Epithelial cell of proximal tubule (primary cell): ENCODE measurements at places on chromosomes 13 and 19.
A peak's percentile ranks its signal among the peaks of the same experiment; 100 is the strongest.

DNA sequence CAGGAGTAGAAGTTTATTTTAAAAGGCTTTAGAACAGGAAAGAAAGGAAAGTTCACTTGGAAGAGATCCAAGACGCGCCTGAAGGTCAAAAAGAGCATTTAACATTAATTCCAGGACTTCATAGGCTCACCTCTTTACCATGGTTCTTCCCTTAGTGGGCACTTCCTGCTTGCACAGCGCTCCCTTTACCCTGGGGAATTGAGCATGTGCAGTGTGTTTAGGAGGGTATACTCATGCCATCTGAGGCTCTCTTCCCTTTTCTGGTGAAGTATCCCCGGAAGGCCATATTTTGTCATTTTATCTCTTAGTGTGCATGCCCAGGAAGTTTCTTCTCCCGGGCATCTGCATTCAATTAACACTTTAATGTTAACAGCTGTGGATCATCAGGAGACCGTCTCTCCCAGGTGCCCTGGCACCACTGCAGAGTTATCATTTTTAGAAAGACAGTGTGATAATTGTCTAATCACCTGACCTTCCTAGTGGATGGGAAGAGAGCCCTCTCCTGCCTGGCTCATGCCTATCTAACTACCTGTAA, 66.1 kb upstream of the ABCC4 start:
- DNase-seq = no peak

DNA sequence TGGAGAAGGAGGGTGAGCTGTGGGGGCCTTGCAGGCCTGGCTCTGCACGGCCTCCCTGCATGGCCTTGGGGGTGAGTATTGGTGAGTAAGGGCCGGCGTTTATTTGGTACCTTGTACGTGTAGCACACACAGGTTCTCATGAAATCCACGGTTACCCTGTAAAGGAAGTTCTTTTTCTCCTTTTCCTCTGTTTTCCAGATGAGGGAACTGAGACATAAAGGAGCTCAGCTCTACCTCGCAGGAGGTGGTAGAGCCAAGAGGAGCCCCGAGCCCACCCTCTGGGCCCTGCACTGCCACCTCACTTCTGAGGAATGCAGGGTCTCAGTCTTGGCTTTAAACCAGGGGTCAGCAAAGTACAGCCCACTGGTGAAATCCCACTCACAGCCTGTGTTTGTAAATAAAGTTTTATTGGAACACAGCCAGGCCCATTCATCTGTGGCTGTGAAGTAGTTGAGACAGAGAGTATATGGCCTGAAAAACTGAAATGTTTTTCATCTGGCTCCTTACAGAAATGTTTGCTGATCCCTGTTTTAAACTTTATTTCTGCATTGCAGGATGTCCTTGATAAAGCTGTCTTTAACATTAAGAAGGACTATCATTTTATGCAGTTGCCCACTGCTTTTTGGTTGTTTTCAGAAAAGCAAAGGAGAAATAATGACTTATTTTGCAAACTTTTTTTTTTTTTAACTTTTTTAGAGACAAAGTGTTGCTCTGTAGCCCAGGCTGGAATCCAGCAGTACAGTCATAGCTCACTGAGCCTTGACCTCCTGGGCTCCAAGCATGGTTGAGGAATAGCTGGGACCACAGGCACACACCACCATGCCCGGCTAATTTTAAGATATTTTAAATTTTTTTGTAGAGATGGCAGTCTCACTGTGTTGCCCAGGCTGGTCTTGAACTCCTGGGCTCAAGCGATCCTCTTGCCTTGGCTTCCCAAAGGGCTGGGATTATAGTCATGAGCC, 6.4 kb downstream of the EPN1 start:
- peak; percentile 32 for DNase-seq

DNA sequence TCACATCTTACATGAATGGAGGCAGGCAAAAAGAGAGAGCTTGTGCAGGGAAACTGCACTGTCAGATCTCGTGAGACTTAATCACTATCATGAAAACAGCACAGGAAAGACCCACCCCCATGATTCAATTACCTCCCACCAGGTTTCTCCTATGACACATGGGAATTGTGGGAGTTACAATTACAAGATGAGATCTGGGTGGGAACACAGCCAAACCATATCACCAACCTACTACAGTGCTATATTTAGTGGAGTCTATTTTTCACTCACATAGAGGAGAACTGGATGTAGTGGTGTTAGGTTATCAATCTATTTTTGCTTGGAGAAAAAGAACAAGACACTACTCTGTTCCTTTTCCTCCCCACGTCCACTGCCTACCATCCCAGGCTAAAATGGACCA, 276.6 kb downstream of the KCTD12 start:
- DNase-seq = no peak

DNA sequence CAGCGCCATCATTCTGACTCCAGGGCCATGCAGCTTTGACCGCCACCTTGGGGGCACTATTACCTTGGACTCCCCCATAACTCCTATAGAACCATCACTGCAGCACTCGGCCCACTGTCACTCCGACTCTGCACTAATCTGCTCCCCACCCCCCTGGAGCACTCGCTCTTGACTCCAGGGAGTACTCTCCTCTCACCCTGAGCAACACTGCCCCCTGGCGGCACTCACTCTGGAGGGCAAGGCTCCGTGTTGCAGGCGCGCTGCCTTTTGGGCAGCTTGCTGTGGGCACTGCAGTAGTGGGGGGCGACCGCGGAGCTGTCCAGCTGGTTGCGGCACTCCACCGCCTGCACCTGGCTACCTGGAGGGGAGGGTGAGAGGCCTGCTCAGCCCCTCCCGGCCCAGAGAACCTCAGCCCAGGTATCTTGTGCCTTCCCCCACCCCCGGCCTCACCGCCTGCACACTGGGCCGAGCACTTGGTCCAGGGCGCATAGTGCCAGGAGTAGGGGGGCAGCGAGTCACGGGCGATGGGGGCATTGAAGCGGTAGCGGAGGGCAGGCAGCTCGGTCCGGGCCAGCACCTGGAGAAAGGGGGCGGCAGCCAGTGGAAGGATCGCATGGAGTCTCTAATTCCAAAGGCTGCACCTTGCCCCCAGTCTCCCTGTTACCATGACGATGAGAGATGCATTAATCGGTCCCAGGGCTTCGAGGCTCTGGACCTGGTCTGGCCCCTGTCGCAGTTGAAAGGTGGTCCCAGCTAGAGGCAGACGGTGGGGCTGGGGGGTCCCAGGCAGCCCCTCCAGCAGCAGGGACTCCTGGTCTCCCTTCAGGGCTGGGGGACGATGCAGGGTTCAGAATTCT, 8.9 kb upstream of the MYO1F start:
- DNase-seq = no peak

GRCh38 chr13:20227288-20227687, 4.8 kb downstream of the GJB6 start:
- DNase-seq = no peak

DNA sequence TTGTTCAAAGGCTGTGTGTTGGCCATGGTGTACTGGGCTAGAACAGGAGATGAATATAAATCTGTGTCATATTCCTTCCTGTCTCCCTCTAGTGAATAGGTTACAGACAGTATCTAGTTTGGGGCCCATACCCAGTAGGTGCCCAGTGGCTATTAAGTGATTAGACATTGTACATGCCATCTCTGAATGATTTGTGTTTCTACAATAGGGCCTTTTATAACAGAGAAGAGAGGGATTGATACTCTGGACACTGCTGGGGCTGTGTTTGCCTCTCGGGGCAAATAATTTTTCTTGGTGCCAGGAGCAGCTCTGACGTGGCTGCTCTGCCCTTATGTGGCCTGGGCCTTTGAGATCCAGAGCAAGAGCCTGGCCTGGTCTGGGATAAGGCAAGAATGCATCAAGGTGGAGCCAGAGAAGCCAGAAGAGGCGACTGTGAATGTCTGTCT, 403.1 kb downstream of the SPRY2 start:
- DNase-seq = peak; percentile 12

- DNase-seq = no peak
These were observed 9.6 kb upstream of the TPM4 start for GRCh38 chr19:16066611-16067104.

DNA sequence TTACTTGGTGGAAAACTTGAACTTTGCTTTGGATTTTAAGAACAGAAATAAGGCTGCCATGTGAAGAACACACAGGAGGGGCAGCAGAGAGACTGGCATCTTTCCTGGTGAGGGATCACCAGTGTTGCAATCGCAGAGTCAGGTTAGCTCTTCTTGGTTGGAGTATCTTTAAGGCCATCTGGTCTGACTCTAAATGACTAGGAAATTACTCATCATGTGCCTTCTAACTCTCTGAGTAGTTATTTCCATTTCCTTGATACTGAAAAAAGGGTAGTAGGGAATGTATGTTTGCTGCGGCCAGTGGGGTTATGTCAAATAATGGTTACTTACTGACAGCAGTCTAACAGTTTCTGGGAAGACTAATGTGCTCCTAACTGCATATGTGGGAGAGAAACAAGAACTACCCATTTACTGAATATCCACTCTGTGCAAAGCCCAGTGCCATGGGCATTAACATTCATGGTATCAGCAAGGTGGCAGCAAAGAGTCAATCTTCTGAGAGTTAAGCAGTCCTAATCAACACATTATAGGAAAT, 122.1 kb downstream of the COG6 start:
- DNase-seq = peak; percentile 66

DNA sequence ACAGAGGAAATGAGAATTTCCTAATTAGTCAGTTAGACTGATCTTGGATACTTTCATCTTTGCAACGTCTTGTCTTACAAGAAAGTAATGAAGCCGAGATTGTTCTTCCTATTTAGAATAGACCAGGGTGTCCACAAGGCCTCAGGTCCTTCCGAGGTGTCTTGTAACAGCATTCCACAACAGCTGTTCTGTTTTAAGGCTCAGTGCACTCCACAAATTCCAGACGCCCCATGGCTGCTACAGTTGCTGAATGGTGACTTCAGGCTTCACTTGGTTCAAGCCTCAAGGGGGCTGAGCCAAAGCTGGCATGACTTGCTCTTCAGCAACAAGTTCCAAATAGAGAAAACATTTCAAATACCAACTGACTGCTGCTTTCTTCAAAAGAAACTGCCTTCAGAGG, 143.4 kb downstream of the SHISA2 start:
- peak; percentile 61 for DNase-seq

GRCh38 chr19:45321848-45322247, 827 bp downstream of the CKM start:
- DNase-seq = no peak

- DNase-seq = no peak
These were observed 197.8 kb downstream of the TEX29 start for GRCh38 chr13:111518161-111518792.

DNA sequence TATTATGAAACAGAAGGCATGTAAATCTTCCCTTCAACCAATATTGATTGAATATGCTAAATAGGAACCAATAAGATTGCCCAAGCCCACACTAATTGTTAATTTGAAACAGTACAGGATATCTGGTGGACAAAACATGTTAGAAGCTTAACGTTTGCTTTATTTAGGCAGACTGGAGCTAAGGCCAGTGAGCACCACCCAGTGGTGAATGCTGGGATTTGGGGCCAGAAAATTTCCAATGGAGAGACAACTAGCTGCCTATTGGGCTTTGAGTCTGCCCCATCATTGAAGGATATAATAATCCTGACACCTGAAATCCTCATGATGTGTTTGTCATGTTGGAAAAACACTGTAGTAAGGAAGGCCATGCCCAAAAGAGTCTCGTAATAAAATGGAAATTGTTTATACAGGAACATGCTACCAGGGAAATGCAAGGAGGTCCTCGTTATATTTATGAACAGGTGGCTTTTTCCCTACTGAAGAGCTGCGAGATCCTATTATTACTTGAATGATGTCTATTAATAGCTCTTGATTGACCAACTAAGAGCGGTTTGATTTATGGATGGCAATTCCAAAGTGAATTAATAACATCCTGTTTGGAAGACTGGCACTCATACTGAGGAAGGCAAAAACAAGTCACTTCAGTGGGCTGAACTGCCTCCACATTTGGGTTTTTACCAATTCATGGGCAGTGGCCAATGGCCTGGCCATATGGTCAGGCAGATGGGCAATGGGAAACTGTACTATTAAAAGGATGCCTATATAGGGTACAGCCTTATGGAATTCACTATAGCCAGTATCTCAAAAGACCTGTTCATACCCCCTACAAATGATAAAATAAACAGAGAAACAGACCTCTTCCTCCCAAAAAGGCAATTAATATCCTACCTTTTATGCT, 8.7 kb downstream of the SIGLECL1 start:
- no peak for DNase-seq

DNA sequence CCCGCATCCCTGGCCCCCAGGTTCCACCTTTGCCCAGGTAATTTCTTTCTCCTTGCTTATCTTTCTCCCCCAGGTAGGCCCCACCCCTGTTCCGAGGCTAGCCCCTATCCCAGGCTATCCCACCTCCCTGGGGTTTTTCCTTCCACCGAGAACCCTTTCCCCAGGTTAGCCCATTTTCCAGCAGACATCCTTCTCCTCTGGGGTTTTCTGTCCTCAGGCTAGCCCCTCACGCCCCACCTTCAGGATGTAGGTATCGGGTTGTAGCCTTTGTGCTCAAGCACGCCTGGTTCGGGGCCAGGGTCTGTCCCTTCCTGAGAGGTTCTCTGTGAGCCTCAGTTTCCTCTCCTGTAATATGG, 837 bp downstream of the FSD1 start:
- DNase-seq = no peak

GRCh38 chr13:50359041-50359367, 343.8 kb downstream of the KCNRG start:
- DNase-seq = no peak

DNA sequence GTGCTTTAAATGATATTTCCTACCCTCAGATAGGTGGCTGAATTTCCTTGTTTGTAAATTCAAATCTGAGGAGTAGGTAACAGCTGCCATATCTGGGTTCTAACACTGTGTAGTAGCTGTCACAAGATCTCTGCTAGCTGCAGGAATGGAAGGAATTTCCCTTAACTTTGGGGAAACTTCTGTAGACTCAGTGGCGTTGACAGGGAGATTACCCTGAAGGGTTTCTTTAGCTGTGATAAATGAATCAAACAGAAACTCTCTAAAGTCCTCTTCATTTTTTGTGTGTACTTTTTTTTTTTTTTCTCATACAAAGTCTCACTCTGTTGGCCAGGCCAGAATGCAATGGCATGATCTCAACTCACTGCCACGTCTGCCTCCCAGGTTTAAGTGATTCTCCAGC, 5.3 kb upstream of the EPSTI1 start:
- no peak for DNase-seq

DNA sequence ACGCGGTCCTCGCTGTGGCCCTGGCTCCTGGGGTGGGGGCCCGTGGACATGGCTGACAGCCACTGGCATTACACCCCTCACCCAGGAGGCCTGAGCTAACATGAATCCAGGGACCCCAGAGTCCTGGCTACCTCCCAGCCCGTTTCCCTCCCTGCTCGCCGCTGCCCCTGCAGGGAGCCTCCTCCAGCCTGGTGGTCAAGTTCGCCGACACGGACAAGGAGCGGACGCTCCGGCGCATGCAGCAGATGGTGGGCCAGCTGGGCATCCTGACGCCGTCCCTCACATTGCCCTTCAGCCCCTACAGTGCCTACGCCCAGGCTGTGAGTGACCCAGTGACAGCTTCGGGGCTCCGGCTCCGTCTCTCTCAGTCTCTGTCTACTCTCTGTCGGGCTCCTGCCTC, 56.6 kb downstream of the CELF5 start:
- no peak for DNase-seq
